ENCODE measurements at places on chromosomes 12 and 14.

GRCh38 chr14:30673071-30673470 is 51.0 kb downstream of the SCFD1 start:
- DNase-seq, result no peak

DNA sequence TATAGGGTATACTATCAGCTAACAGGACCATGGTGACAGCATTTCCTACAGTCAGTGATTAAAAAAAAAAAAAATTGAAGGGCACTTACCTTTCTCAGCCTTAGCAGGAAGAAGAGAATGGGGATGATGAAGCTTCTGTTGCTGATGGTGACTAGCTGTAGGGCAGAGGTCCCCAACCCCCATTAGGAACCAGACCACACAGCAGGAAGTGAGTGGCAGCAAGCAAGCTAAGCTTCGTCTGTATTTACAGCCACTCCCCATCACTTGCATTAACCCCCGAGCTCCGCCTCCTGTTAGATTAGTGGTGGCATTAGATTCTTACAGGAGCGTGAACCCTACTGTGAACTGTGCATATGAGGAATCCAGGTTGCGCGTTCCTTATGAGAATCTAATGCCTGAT is 91.3 kb upstream of the USP44 start:
- peak; percentile 36 for DNase-seq

GRCh38 chr14:67429510-67430205 is 17.7 kb upstream of the PLEK2 start:
- DNase-seq, result no peak

- DNase-seq, result no peak
These were observed 131.8 kb downstream of the TSHR start for GRCh38 chr14:81087230-81087629.

DNA sequence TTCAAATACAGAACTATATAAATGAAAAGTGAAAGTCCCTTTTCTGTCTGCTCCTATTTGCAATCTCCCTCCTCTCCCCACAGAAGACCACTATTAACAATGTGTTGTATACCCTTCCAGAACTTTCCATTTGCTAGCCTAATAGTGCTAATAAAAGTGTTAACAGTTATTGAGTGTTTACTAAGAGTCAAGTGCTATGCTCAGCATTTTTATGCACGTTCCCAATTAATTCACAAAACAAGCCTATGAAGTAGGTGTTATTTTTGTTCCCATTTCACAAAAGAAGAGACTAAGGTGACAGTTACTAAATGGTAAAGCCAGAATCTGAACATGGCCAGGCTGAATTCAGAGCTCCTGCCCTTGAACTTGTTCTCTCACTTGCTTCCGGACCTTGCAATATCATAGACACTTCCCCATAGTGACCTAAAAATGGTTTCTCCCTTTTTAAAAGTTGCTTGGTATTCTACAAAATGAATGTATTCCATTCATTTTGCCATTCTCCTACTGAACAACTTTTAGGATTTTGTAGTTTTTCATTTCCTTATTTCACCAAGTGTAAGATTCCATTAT is 1.6 kb upstream of the PRKAB1 start:
- DNase-seq, result no peak

- no peak for DNase-seq
These were observed 583.7 kb upstream of the LRFN5 start for GRCh38 chr14:41022932-41023331.

DNA sequence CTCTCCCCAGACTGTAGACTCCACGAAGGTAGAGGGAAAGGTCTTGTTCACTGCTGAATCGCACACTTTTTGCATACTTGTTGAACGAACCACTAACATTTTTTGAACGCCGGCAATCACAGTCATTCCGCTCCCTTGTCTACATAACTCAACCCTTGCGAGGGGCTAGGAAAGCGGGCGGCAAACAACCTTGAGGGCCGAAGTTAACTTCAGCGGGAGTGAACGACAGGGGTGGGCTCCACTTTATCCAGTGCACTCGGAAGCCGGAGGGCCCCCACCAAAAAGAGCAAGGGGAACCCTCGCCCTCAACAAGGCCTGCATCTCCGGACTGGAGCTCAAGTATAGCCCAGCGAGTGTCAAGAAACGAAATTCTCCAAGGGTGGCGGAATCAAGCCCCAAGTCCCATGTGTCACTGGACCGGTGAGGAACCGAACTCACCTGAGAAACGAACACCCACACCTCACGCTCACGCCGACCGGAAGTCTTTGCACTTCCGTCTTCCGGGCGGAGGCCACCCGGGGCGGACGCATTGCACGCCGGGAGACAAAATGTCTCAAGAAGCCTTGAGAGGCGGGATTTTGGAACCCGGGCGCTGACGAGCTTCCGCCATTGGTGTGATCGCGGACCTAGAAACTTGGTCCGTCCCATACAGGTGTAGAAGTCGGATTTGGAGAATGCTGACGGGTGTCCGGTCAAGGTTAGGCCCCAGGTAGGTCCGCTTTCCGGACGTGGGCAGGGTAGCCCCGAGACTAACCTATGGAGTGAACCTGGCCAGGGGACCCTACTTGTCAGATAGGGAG is at the start of gene LLPH:
Gene LLPH (minus strand): TSS at position 484 of the 800 bp plus-strand sequence. CDS start 1,644 bp downstream, outside the sequence.
- peak; percentile 84 for DNase-seq

- DNase-seq, result peak; percentile 19
These were observed 320.2 kb downstream of the GRIN2B start for GRCh38 chr12:13661005-13661887.

DNA sequence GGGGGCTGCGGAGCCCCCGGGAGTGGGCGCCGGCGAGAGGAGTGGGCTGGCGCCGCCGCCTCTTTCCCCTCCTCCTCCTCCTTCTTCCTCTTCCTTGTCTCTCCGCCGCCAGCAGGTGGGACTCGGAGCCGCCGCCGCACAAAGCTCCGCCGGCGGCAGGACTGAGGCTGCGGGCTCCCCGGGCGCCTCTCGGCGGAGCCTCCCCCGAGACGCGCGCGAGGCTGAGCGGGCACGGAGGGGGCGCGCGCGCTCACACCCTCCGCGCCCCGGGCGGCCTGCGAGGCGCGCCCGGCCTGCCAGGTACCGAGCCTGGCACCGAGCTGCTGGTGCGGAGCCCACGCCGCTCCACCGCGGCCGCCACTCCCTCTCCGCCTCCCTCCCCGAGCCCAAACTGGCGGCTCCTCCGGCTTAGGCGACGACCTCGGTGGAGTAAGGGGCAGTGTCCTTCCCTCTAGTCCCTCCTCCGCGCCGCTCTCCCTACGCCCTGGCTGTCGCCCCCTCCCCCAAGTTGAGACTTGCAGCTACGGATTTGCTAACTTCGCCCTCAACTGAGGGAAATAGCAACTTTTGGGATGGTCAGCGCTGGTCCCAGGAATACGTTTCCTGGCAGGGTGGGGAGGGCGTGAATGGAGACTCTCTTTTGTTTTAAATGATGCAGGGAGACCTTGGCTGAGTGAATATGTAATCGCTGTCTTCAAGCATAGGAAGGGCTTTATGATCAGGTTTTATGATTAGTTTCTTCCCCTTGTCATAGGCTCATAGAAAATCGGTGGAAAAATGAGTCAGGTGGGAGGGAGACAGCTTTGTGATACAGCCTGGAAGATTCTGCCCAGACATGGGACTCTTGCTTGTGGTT is 199.5 kb upstream of the CAND1 start:
- DNase-seq, result peak; percentile 16

DNA sequence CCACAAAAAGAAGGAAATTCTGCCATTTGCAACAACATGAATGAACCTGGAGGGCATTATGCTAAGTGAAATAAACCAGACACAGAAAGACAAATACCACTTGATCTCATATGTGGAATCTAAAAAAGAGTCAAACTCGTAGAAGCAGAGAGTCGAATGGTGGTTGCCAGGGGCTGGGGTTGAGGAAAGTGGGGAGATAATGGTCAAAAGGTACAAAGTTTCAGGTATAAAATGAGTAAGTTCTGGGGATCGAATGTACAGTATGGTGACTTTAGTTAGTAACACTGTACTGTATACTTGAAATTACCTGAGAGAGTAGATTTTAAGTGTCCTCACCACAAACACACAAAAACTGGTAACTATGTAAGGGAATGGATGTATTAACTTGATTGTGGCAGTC is 129.4 kb downstream of the PPM1H start:
- no peak for DNase-seq

GRCh38 chr14:89158701-89159100 is 258.3 kb downstream of the FOXN3 start:
- DNase-seq, result no peak

DNA sequence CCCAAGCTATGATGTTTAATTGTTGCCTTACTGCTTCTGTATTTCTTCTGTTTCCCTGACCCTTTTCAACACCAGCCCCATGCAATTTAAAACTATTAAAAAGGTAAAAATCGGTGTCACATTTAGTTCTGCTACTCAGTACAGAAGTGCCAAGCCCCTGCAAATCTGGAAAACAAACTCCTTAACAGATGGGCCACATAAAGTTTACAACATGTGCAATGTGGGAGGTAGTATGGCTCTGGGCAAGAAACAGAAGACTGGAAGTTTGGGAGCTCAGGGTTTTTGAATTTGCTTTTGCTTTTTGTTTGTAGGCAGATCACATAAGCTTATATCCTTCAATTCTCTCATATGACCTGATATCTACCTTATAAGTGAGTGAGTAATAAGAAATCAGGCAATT is 404.0 kb upstream of the ATP2B1 start:
- DNase-seq, result no peak

All from Jurkat, Clone E6-1 (cell line).